DMS79 treated with DMSO at 0.1 percent for 48 hours (cell line): ENCODE measurements at places on chromosomes 13 and 19.

DNA sequence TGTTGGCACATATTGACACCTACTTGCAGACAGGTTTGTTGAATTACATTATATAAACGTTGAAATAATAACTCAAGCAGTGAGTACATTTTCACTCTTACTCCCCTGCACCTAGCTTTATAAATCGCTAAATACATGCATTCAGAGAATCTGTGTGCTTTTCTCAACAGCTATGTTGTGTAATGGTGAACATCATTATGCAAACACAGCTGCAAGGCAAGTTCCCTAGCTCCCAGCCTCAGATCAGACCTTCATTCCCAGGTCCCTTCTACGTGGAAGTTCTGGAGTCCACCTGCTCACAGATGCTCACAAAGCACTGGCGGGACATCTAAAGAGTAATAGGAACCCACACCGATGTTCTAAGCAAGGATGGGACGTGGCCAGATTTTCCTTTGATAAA, 86.8 kb upstream of the PEG3 start:
- DNase-seq, result no peak

DNA sequence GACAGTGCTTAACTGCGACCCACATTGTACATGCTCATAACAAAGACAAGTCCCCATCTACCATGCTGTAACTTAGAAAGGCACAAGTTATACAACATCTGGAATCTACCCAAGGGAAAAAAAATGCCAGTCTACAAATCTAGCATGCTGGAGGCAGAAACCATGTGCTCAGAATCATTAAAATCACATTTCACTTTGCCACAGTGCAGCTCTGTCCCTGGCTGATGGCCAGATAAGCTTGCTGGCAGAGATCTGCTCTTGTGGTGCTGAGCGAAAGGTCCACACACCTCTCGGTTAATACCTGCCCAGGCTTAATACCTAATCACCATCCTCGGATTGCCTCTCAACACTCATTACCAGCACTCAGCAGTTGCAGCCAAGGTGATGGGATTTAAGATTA, 74.1 kb upstream of the UQCRFS1 start:
- DNase-seq, result peak; percentile 90

DNA sequence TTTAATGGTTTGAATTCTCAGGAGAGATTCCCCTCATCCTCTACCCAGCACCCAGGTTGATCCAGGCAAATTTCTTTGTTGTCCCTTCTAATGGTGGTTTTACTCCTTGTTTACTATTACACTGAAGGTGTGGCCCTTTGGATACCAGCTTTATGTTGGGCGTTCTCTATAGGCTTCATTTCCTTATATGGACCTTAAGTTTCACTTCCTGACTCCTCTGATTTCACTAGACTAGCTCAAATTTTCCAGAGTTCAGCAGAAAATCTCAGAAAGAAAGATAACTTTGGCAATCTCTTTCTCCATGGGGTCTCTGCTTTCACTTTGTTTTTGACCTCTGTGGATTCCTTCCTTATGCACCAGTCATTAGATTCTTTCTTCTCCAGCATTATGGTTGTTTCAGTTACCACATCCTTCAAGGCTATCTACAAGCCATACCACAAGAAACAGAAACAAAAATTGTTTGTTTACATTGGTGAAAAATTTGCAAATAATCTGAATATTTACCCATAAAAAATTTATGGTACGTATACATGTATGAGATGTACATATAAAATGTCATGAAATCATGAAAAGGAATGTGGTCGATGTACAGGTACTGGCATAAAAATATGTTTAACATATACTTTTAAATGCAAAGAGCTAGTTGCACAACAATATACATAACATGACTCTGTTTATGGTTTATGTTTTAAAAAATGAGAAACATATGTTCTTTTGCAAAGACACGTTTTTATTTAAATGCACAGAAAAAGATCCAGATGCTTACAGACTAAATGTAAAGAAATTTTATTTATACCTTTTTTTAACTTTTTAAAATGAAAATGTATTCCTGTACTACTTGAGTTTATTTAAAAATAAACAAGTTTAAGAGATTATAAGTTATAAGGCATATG, 212.6 kb downstream of the LACC1 start:
- no peak for DNase-seq

GRCh38 chr13:61040181-61040580, 375.5 kb downstream of the PCDH20 start:
- DNase-seq, result no peak

DNA sequence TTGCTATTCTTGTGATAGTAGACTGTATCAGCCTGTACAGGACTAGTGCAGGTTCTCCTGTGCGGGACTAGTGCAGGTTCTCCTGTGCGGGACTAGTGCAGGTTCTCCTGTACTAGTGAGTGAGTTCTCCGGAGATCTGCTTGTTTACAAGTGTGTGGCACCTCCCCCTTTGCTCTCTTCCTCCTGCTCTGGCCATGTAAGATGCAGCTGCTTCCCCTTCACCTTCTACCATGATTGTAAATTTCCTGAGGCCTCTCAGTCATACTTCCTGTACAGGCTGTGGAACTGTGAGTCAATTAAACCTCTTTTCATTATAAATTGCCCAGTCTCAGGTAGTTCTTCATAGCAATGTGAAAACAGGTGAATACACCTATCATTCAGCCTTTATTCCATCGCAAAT, 289.6 kb downstream of the TEX29 start:
- peak; percentile 84 for DNase-seq

DNA sequence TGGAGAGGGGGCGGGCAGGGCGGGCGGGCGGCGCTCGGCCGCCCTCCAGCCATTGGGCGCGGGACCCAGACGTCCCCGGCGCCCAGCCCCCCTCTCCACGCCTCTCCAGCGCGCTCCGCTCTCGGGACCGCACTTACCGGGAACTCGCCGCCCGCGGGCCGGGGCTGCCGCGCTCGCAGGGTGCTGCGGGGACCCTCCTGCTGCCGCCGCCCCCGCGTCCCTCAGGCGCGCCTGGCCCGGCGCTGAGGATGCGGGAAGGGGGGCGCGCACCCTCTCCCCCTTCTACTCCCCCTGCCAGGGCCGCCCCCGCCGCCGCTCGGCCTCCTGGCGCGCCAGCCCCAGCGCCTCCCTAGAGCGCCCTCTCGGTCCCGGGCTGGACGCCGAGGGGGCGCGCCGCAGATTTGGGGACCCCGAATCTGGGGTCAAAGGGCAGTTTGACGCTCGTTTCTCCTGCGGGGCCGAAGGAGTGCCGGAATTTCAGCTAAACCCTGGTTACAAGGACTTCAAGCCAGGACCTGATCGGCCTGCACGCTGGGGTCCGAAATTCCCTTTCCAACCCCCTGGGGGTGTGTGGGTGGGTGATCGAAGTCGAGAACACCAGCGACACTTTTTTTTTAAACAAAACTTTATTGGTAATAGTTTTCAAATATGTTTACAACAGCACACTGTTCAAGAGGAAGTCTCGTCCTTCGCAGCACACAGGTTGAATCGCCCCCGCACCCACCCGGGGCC, 696 bp upstream of the SAMD1 start:
- DNase-seq, result peak; percentile 37

- no peak for DNase-seq
Measured at GRCh38 chr19:44867578-44867977, 21.5 kb downstream of the NECTIN2 start.

GRCh38 chr19:46772170-46773017, 16.0 kb downstream of the SLC1A5 start:
- DNase-seq, result peak; percentile 19

GRCh38 chr13:50519866-50520265, 323.6 kb downstream of the DLEU7 start:
- DNase-seq, result no peak

GRCh38 chr13:27309401-27309958, 38.9 kb downstream of the RASL11A start:
- DNase-seq, result no peak

DNA sequence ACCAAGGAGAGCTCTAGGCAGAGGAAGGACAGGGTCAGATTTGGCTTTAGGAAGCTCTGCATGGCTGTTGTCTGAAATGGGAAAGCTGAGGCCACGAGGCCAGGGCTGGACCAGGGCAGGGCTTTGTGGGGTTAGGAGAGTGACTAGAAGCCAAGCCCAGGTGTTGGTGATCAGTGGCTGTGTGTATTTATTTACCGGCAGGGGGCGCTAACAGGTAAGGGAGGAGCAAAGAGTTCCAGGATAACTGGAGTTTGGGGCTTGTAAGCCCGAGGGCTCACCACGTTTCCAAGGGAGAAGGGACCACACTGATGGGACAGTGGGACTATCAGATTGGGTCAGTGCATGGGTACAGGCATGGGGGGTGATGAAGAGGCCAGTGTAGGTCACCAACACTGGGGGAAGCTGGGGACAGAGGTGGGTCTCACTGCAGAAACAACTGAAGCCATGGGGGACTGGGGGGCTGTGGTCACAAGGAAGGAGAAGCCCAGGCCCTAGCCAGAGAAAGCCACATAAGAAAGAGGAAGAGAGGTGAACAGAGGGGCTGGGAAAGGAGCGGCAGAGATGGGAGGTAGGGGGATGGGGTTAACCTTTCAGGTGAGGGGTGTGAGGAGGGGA, 3.9 kb downstream of the TMEM147 start:
- peak; percentile 49 for DNase-seq

- no peak for DNase-seq
Measured at GRCh38 chr13:90680826-90681225, 666.7 kb upstream of the MIR17HG start.

- no peak for DNase-seq
Measured at GRCh38 chr13:29713839-29714238, 118.4 kb upstream of the SLC7A1 start.

GRCh38 chr13:73794755-73795154, 339.4 kb downstream of the KLF12 start:
- DNase-seq, result no peak

- no peak for DNase-seq
Measured at GRCh38 chr13:101301053-101301452, 115.3 kb downstream of the NALCN start.

GRCh38 chr13:50840284-50840683, 3.2 kb downstream of the DLEU7 start:
- no peak for DNase-seq
